ENCODE measurements at places on chromosomes 11 and 22. TPM values are rescaled to one million over a fixed set of nuclear protein-coding genes. Genes with fewer than 3 reads are reported as not detected.

Gene MPZL3
- 5.7 TPM for total RNA-seq

Gene OR52E8
- total RNA-seq = not detected

Gene XKR3
- not detected for total RNA-seq

Gene TNRC6B
- 46.9 TPM for total RNA-seq

Gene P2RX6
- not detected for total RNA-seq

Gene B4GALNT4
- 92.6 TPM for total RNA-seq

Gene DEPDC5
- total RNA-seq = 19.7 TPM

Gene MMP3
- not detected for total RNA-seq

Gene CALCA
- 1.9 TPM for total RNA-seq

Gene CD3G
- not detected for total RNA-seq

Gene PRSS23
- 4.7 TPM for total RNA-seq

DNA sequence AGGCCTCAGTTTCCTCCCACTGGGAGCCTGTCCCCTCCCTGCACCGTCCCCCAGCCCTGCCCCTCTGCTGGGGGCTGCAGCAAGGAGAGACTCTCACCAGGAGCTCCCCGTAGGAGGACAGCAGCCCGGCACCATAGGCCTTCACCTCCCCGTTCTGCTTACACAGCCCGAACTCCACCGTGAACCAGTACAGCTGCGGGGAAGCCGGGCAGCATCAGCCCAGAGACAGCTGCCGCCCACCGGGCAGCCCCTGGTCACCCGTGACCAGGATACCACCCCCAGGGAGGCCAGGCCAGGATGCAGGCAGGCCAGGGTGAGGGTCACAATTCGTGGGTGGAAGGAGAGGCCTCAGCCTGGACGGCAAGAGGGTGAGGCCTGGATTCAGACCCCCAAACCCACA lies 4.6 kb upstream of the INS start:
- no peaks in the 10 kb centered on the region for H3K36me3 ChIP-seq
- DNase-seq = no peak

DNA sequence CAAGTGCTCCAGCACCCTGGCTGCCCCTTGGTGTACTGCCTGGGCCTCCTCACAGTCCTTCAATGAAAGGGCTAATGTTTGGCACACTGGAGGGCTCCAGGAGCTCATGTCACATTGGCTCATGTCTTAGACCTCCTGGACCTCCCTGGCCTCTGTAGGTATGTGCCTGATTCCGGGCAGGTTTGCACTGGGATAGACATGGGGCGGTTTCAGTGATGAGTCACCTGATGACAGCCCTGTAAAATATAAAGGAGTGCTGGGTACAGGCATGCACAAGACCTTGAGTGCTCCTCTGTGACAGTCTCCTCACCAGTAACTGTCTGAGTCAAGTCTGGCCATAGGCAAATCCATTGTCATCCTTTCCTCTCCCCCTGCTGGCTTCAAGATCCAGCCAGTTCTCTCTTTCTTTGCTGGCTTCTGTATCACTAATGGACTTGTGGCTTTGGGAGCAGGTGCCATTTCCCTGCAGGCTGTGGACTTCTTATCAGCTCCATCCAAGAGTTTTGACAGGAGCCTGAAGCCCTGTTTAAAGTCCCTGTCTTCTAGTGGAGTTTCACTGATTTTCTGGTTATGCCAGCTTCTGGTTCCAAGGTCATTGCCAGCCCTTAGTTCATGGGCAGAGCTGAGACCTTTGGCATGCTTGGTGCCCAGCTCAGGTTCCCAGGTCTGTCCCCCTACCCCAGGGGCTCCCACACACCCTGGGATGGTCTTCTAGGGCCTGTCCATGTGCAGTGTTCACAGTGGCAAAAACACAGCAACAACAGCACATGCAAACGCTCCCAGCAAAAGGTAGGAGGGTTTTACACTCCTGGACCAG lies 22.7 kb upstream of the P2RY2 start:
- no peak overlapping the region for H3K27ac ChIP-seq
- H3K4me1 ChIP-seq = peaks cover 11% of the 10 kb centered on the region
- no peaks in the 10 kb centered on the region for H3K27me3 ChIP-seq

DNA sequence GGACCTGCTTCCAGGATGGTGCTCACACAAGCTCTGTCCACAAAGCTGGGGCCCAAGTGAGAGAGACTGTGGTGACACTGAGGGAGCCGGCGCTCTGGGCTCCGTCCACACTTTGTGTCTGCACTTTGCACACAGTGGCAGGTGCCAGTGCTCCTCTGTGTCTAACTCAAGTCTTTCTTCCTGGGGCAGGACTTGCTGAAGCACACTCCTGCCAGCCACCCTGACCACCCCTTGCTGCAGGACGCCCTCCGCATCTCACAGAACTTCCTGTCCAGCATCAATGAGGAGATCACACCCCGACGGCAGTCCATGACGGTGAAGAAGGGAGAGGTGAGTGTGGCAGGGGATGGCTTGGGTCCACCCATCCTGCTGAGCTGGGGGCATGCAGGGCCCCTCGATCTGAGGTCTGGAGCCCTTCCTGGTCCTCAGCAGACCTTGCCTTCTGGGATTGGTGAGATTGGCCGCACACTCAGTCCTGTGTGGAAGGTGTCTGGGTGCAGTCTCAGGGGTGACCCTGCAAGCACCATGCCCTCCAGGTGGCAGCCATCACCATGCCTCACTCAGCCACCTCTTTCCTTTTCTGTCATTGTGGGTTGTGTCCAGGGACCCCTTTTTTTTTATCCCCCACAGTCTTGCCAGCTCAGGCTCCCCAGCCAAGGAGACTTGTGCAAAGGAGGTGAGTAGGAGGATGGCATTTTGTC lies 93.3 kb downstream of the BCR start:
- no peak overlapping the region for H3K27ac ChIP-seq
- H3K36me3 ChIP-seq = peaks cover 3% of the 10 kb centered on the region
- no peak overlapping the region for H3K4me3 ChIP-seq
- H3K4me1 ChIP-seq = peaks cover 13% of the 10 kb centered on the region
- H3K27me3 ChIP-seq = no peaks in the 10 kb centered on the region

DNA sequence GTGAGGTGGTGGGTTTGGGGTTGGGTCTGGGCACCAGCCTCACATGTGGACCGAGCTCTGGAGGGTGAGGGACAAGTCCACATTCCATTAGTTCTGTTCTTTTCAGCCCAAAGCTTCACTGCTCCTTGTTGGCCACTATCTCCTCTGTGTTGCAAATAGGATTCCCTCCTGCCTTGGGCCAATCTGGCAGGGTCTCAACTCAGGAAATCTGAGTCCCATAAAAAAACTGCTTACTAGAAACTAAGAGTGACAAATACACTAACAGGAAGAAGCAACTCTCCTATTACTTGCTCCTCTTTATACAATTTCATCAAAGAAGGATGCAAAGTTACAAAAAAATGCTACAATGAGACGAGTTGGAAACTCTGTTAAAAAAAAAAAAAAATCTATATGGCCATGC lies 66.2 kb upstream of the CSNK1E start:
- peak; percentile 25 for DNase-seq
- H3K36me3 ChIP-seq = peaks cover 6% of the 10 kb centered on the region
- H3K4me1 ChIP-seq = peaks cover 44% of the 10 kb centered on the region
- no peak overlapping the region for H3K4me3 ChIP-seq
- H3K27ac ChIP-seq = peak overlapping the region; percentile 60
- no peaks in the 10 kb centered on the region for H3K27me3 ChIP-seq

- no peaks in the 10 kb centered on the region for H3K27me3 ChIP-seq
- H3K4me1 ChIP-seq = peaks cover 19% of the 10 kb centered on the region
- peaks cover 26% of the 10 kb centered on the region for H3K36me3 ChIP-seq
- H3K27ac ChIP-seq = peak overlapping the region; percentile 67
- peak overlapping the region; percentile 43 for H3K4me3 ChIP-seq
- DNase-seq = peak; percentile 92
Observed at GRCh38 chr22:33000342-33001280, 57.6 kb downstream of the SYN3 start.

- H3K27me3 ChIP-seq = no peaks in the 10 kb centered on the region
- no peak overlapping the region for H3K4me3 ChIP-seq
- no peak for DNase-seq
- H3K4me1 ChIP-seq = no peaks in the 10 kb centered on the region
Observed at GRCh38 chr22:40070701-40071100, 75.9 kb downstream of the FAM83F start.

GRCh38 chr11:37171451-37171850 lies 573.4 kb upstream of the RAG2 start:
- H3K4me1 ChIP-seq = no peaks in the 10 kb centered on the region
- DNase-seq = no peak
- no peak overlapping the region for H3K4me3 ChIP-seq
- no peak overlapping the region for H3K27ac ChIP-seq
- no peaks in the 10 kb centered on the region for H3K27me3 ChIP-seq

DNA sequence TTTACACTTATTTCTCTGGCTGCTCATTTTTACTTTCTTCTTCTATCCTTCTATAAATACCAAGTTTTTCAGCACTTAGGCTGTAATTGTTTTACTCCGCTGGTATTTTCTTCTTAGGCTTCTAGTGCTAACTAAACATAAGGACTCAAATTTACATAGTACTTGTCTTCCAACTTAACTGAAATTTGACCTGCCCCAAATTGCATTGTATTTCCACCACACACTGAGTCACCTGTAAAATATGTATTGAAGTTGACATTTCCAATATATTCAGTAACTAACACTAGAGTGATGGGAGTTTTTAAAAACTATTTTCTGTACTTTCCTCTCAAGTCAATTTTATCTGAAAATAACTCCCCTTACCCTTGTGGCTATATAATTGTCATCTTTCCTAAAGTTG lies 1794.1 kb upstream of the RAG2 start:
- no peaks in the 10 kb centered on the region for H3K27me3 ChIP-seq
- 0 out of 2 replicates have a peak, but pooled peaks cover 5% of the 10 kb centered on the region for H3K4me1 ChIP-seq
- no peaks in the 10 kb centered on the region for H3K36me3 ChIP-seq
- no peak overlapping the region for H3K4me3 ChIP-seq
- peak; percentile 1 for DNase-seq

GRCh38 chr11:118885319-118885718 lies 1.6 kb downstream of the CXCR5 start:
- no peak for DNase-seq
- peaks cover 6% of the 10 kb centered on the region for H3K4me1 ChIP-seq
- H3K27me3 ChIP-seq = no peaks in the 10 kb centered on the region

GRCh38 chr11:65741185-65741584 lies 20.6 kb upstream of the RNASEH2C start:
- H3K4me1 ChIP-seq = no peaks in the 10 kb centered on the region
- H3K27ac ChIP-seq = no peak overlapping the region
- no peaks in the 10 kb centered on the region for H3K27me3 ChIP-seq
- 0 out of 2 replicates have a peak, but pooled peaks cover 5% of the 10 kb centered on the region for H3K36me3 ChIP-seq
- no peak overlapping the region for H3K4me3 ChIP-seq

- no peaks in the 10 kb centered on the region for H3K36me3 ChIP-seq
- no peaks in the 10 kb centered on the region for H3K27me3 ChIP-seq
- DNase-seq = peak; percentile 82
- H3K27ac ChIP-seq = no peak overlapping the region
Observed at GRCh38 chr22:37021710-37022482, 2.4 kb downstream of the MPST start.

DNA sequence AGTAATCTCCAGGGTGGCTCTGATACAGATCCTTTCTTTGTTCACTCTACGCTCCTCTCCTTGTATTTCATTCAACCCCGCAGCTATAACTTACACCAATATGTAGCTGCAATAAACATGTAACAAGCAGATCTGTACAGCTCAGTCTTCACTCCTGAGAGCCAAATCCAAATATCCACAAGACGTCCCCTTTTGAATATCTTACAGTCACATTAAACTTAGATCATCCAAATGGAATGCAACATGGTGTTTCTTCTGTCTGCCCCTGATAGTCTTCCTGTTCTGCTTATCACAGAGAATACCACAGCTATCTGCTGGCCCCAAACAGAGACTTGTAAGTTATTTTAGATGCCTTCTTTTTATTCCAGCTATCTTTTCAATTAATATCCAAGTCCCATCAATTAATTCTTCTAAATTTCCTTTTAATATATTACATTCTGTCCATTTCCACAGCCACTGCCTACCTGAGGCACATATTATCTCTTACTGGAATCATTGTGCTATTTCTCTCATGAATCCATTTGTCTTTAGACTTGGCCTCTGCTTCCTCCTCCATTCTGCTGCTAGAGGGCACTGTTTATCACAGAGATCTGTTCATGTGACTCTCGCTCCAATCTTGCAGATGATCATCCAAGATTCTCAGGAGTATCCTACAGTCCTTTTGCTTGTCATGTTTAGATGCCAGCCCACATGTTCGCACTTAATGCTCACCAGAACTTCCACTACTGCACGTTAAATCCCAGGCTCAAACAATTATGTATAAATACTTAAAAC lies 908.6 kb downstream of the NTM start:
- no peaks in the 10 kb centered on the region for H3K4me1 ChIP-seq
- no peak overlapping the region for H3K27ac ChIP-seq
- H3K27me3 ChIP-seq = no peaks in the 10 kb centered on the region
- H3K4me3 ChIP-seq = no peak overlapping the region
- DNase-seq = peak; percentile 46
- H3K36me3 ChIP-seq = no peaks in the 10 kb centered on the region

DNA sequence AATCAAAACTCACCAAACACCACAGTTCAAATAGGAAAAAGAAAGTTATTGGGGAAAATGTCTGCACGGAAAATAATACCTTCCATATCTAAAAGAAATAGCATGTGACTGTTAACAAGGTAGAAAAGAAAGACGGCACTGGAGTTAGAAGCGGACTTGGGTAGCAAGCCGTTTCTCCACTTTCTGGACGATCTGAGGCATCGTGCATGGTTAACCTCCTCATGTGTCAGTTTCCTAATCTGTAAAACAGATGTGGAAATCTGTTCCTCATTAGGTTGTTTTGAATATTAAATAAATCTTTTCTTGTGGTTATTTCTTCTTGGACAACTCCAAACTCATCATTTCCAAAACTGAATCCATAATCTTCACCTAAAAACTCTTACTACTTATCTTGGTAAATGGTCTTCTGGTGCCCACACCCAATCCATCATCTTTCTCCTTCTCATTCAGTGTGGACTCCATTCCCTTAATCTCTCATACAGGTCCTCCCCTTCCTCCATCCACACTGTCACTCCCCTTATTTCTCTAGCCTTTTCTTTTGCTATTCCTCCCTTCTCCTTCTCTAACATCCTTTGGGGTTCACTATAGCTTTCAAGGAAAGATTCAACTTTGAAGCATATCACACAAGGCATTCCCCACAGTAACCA lies 53.5 kb downstream of the VSIG10L2 start:
- H3K36me3 ChIP-seq = peaks cover 3% of the 10 kb centered on the region
- H3K4me3 ChIP-seq = no peak overlapping the region
- H3K27me3 ChIP-seq = no peaks in the 10 kb centered on the region
- H3K27ac ChIP-seq = no peak overlapping the region
- H3K4me1 ChIP-seq = no peaks in the 10 kb centered on the region
- no peak for DNase-seq
